ENCODE measurements at places on chromosomes 3 and 15.

DNA sequence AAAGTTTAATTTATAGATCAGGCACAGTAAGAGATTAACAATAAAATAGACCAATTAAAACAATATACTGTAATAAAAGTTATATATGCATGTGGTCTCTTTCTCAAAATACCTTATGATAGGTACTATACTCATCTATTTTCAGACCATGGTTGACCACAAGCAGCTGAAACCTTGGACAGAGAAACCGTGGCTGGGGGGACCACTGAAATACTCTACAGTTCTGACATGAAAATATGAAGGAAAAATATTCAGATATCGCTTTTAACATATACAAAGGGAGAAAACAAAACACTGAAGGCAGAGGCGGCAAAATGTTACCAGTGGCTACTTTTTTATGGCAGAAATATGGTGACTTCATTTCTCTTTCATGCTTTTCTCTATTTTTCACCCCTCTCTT is 114.0 kb downstream of the PDZRN3 start:
- DNase-seq, result no peak

DNA sequence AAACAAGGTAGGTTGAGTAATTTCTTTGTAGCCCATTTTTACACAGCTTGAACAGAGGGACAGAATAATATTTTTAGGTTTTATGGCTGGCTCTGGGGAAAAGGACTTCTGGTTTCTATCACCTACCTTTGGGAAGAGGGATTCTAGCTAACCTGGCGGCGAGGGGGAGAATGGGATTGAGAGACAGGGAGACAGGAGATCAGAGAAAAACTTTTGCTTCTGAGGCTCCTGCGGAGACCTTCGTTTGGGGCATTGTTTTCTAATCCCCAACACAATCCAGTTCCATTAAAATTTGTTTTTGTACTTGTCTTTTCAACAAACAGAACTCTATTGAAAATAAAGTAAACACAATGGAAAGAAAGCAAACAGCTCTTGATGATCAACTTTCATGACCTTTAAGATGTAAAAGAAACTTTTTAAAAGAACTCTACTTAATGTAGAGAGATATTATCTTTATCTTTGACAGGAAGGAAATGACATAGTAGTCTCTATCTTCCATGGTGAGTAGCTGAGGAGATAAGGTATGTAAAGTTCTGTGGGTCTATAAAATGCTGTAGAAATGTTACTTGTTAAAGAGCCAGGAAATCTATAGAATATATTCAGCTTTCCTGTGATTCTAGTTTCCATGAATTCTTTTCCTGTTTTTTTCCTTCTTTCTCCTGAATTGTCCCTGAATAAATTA is 37.0 kb upstream of the P2RY1 start:
- DNase-seq, result no peak

DNA sequence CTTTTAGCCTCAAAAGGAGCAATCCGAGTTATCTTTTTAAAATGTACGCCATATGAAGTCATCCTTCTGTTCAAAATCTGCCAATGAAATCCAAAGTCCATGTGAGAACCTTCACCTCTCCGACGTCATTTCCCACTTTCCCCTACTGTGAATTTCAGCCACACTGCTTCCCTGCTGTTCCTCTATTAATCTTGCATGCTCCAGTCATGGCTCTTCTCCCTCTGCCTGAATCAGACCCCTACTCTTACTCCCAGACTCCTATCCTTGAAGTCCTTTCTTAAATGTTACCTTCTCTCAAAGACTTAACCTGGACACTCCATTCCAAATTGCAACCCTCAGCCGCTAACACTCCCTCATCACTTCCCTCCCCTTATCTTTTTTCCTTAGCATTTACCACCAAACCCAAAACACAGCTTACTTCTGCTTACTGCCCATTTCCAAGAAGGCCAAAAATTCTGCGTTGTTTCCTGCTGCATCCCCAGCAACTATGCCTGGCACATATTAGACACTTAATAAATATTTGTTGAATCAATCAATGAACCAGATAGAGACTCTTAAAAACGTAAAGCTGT is 1.2 kb downstream of the NKIRAS1 start:
- no peak for DNase-seq

DNA sequence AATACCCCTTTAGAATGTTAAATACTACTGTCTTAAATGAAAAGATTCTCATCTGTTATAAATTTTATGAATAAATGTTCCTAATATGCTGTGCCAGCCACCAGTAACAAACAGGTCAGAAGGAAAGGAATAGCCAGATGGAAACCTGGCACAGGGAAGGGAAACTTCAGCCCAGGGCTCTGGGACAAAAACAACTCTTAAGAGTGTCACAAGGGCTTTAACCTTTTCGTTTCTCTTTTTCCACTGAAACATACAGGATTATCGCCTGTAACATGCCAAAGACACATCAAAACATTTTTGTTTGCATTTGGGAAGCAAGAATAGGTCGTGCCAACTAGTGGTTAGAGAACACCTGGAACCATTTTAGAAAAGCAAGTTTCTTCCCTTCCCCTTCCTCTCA is 109.0 kb upstream of the NEDD4 start:
- no peak for DNase-seq

GRCh38 chr15:92682741-92683510 is 27.4 kb upstream of the FAM174B start:
- DNase-seq, result no peak

DNA sequence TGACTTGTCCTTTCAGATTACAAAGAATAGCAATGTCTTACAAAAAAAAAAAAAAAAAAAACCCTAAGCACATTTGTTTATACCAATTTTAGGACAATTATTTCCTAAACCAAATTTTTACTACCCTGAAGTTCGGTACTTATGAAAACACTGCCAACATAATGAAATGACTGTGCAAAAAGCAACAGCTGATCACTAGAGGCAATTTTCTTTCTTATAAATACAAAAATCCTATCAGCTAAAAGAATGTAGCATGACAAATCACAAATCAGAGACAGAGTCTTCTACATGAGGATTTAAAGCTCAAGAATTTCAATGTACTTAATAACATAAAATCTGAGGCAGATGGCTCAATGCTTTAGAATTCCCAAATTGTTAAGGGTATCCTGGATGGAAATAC is 191.8 kb downstream of the MAGI1 start:
- no peak for DNase-seq

- no peak for DNase-seq
Measured at GRCh38 chr3:21734746-21735145, 16.3 kb downstream of the ZNF385D start.

DNA sequence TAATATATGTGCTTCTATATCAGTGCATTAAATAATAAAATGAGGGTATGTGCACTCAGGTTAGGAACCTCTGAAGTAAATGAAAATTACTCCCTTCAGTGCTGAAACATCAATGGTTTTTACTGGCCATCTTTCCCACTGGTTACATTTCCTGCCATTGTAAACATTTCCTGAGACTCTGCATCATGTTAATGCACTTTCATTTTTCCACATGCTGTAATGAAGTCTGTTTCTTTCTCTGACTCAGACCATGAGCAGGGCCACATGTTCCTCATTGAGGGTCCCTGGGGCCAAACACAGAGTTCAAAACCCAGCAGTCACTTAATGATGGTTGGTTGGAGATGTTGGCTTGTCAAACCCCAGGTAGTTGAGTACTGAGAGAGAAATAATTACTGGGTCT is 15.3 kb downstream of the FAM3D start:
- no peak for DNase-seq

- DNase-seq, result no peak
Measured at GRCh38 chr3:141087076-141087777, 36.1 kb downstream of the SPSB4 start.

DNA sequence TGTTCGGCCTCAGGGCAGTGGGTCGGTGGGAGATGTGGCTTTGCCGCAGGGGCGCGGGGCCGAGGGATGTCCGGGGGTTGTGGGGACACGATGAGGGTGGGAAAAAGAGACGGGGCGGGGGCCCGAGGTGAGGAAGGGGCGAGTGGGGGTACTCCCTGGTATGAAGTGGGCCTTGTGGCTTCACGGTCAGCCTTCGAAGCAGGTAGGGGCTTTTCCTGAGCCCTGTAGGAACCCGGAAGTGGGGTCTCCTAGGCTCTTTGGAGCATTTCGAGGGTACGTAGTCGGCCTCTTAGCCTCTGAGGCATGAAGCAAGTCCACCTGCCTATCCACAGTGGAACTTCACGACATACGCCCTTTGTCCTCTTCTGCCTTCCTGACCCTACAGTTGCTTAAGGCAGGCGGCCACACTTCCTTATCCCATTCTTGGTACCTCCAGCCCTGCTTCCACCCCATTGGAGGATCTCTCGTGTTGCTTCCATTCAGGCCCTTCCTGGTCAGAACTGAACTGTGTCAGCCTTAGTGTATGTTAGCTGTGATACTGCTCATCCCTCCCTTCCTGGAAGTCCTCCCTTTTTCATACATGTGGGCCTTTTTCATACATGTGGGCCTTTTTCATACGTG is 389 bp downstream of the ARPC4 start:
- no peak for DNase-seq

- peak; percentile 13 for DNase-seq
Measured at GRCh38 chr3:58167431-58168351, 43.1 kb downstream of the DNASE1L3 start.

DNA sequence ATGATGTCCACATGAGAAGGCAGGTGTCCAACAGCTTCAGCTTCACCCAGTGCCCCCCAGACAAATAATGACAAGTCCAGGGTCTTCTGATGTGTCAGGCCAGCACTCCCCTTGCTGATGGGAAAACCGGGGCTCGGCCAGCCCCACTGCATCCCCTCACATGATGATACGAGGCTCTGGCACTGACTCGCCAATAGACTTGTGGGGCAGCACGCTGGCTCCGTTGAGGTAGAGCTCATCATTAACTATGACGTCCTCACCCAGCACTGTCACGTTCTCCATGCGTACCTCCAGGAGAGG is 2.1 kb upstream of the AMIGO3 start:
- DNase-seq, result no peak

- DNase-seq, result no peak
Measured at GRCh38 chr15:65869954-65870871, 922 bp downstream of the RAB11A start.

GRCh38 chr3:27767000-27767399 is 44.9 kb upstream of the EOMES start:
- DNase-seq, result no peak

DNA sequence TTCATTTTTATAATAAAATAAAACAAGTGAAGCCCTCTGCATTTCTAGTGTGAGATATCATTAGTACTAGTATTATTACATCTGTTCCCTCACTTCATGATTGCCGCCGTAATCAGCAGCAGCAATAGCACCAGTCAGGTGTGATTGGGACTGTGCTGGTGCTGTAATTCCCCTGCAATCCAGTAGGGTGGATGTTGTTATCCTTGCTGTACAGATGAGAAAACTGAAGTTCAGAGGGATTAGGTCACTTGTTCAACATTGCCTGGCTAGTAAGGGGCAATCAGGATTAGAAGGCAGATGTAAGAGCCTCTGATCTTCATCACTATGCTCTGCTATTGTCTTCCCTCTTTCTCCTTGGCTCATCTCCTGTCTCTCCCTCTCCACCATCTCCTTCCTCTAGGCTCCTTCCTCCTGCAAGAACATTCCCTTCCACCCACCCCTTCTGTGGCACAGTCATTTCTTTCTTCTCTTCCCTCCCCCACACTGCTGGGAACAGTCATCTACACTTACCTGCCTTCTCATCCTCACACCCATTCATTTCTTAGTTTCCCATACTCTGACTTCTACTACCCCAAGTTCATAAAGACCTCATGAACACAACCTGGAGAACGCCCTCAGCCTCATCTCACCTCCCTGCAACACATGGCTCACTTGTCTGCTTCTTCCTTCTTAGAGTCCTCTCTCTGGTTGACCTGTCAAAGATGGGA is 29.7 kb downstream of the CRYGS start:
- no peak for DNase-seq

DNA sequence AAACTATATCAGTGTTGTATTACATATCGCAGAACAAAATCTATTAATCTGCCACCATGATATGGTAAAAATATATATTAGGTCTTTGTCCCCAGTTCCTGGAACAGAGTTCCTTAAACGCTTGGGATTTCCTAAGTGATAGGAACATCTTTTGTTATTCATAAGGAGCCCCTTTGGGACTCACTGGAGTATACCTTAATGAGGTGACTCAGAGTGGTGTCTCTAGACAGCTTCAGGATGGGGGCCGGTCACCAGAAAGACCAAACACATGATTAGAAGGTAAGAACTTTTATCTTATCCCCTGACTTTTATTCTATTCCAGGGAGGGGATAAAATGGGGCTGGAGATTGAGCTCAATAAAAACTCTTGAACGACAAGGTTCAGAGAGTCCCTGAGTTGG is 12.3 kb upstream of the CHCHD6 start:
- DNase-seq, result no peak

DNA sequence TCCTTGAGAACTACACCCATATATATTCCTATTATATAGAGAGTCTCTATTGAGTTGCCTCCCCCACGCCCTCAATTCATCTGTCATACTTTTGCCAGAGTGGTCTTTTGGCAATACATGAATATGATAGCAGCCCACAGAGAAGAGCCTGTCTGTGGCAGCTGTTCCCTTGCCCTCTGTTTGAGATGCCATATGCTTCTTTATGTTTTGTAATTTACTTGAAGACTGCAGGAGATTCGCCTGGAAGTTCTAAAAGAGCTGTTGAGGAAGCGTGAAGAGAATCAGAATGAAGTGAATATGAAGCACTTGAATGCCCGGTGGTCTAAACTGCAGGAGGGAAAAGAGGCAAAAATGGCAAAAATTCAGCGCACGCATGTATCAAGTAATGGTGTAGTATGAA is 27.2 kb downstream of the CFAP91 start:
- no peak for DNase-seq

DNA sequence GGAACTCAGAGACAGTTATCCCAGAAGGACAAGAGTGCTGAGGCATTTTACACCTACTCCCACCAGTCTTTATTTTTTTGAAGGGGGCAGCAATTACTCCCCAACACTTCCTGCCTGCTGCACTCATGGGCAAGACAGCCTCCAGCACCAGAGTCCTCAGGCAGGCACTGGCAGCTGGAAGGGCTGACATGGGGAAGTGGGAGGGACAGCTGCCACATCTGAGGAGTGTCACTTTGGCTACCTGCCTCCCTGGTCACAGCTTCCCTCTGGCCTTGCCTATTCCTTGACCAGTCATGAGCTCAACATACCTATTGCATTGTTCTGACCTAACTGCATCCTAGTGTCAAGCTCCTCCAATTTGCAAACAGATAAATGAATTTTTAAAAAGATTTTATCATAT is 10.2 kb upstream of the LACTB start:
- DNase-seq, result no peak
